ENCODE measurements at places on chromosomes 3 and 15.

DNA sequence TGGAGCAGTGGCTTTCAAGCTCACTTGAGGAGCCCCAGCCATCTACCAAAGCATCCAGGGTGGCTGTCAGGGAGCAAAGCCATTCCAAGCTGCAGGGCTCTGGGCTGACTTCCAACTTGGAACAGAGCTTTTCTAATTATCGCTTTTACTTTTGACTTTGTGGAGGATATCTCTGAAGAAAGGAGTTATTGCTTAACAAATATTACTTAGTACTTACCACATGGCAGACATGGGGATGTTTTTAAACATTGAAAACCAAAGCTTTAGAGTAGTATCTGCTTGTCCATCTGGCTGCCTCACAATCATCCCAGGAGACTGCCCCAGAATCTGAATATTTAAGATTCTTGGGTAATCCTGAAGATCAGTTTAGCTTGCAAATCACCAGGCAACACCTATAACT is 8.9 kb downstream of the TAGLN3 start:
- no peak for DNase-seq

DNA sequence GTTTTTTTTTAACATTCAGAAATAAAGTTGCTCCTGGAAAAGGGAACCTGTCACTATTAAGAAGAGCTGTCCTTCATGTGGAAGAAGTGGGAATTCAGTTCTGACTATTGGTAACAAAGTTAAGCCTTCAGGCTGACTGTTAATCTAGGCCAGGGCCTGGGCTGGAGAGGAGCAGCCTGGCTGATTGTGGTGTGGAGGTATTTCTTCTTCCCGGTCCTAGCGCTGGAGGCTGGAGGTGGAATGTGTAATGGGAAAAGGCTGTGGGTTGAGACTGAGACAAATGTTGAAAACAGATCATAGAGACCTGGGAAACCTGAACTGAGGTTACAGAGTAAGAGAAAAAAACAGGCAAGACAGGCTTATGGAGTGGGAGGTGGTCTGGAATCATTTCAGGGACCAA is 23.8 kb upstream of the SH3BP5 start:
- DNase-seq: no peak

DNA sequence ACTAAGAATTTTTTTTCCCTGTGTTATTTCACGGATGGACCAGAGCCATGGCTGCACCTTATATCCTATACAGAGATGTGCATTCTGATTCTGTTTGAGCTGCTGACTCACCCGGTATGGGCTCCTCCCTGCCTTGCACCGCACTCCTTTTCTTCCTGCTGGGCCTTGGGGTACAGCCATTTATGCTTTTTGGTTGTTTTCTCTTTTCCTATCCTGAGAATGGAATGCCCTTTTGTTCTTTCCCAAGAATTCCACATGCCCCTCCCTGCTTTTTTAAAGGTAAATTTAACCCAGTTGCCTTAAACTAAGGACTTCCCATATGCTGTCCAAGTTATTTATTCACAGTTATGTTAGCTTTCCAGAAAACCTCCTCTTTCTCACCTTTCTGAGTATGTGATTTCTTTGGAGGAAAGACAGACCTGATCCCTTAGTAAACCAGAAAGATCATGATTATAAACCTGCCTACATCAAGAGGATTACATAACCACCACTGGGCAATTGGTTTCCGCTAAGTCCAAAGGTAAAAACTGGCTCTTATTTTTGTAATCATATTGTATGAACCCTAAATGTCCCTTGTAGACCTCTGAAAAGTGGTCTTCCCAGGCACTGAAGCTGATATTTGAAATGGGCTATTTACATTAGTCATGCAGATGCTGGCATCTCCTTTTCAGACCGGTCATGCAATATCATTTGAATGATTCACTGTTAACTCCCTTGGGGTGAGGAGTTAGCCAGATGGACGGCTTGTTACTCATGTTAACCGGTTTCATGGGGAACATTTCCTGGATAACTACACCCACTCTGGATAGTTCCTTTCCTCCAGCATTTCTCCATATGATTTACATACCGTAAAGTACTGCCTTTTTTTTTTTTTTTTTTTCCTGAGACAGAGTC is 45.5 kb downstream of the TMOD3 start:
- no peak for DNase-seq

GRCh38 chr3:170909129-170909903 is 879 bp upstream of the EIF5A2 start:
- DNase-seq: no peak

- DNase-seq: no peak
These were observed 35.4 kb downstream of the ARHGAP31 start for GRCh38 chr3:119329551-119329950.

- no peak for DNase-seq
These were observed 44.4 kb upstream of the FAN1 start for GRCh38 chr15:30859091-30859874.

DNA sequence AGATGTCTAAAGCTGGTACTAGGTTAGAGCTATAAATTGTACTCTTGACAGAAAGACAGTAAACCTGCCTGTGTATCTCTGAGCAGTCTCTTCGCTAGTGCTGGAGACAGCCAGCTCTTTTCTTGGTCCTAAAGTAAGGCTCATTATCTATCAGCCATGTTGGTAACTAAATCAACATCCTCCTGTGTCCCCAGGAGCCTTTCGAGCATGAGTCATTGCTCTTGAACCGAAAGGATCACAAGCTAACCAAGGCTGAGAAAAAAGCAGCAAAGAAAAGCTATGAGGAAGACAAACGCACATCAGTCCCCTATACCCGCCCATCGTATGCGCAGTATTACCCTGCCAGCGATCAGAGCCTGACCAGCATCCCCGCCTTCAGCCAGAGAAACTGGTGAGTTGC is 25.0 kb upstream of the TEX264 start:
- DNase-seq: no peak

All from breast epithelium (tissue), 4 donors.